Stimulated activated CD8-positive, alpha-beta memory T cell treated with anti-CD3 and anti-CD28 coated beads, Interleukin-12 subunit alpha, Interleukin-12 subunit beta, amount 100 ng/mL, for 4 hours (primary cell): ENCODE measurements at places on chromosomes 1 and 21.

GRCh38 chr1:233006541-233006973 is 56.1 kb downstream of the NTPCR start:
- no peak for DNase-seq

- no peak for DNase-seq
Observed at GRCh38 chr1:223417444-223417843, 24.2 kb downstream of the CCDC185 start.

DNA sequence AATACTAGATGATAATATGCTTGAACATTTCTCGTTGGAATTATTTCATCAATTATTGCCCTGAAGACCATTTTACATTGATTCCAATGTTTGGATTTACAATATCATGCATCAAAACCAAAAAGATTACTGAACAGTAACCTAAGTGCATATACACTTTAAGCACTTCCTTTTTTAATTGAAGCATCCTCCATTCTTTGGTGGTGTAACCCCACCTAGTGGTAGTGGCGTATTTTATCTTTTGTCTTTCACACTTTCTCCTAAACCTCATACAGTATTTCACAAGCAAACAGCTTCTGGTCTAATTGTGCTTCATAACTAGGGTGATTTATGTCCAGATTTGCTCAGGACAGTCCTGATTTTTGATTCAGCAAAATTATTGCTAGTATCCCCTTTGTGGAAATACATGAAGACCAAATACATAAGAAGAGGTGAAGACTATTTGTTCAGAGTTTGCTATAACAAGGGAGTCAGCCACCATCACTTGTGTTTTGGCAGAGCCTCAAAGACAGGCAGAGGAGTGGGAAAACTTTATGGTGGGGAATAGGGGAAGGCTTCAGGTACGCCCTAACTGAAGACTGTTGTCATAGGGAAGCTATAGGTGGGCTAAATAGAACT is 3.4 kb upstream of the NVL start:
- no peak for DNase-seq

DNA sequence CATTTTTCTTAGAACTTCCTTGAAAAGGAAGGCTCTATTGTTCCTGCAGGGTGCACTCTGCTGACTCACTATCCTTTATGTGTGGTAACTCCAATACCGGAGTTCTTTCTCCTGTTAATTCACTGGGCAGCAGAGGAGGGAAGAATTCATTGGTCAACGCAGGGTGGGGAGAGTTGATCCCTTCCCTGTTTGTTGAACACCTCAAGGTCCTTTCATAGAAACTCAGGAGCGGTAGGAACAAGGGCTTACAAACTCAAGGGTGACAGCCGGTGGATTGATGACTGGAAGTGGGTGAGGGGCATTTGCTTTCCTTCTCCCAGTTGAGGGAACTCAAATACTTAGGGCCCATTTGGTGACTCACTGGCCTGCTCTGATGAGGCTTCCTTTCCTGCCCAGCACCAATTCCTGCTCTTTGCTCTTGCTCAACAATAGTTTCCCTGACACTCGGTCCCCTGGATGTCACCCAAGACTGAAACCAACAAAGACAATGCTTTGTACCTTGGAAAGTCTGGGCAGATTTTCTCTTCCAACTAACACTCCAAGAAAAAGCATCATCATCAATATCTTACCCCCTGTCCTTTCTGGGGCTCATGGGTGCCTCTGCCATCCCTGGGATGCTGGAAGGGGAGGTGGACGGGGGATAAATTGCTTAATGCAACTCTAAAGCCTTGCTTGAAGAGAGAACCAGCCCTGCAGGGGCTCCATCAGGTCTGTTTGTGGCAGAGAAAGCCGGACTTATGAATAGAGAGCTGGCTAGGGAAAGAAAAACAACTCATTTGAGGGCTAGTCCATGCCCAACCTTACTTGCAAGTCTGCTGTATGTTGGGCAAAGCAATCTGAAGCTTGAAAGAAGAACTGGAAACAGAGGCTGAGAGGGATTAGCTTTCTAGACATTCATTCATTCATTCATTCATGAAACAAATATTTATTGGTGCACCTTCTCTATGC is 9.3 kb downstream of the SLC26A9 start:
- DNase-seq: no peak

DNA sequence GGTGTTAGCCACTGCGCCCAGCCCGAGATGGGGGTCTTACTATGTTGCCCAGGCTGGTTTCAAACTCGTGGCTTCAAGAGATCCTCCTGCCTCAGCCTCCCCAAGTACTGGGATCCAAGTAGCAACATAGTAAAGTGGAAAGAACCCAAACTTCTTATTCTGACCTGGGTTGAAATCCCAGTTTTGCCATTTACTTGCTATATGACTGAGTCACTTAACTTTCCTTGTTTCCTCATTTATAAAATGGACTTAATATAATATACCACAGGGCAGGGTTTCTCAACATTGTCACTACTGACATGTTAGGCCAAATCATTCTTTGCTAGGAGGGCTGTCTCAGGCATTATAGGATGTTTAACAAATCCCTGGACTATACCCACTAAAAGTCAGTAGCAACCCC is 6.7 kb downstream of the PFDN2 start:
- no peak for DNase-seq

- no peak for DNase-seq
Observed at GRCh38 chr1:201905234-201905890, 16.7 kb downstream of the SHISA4 start.

DNA sequence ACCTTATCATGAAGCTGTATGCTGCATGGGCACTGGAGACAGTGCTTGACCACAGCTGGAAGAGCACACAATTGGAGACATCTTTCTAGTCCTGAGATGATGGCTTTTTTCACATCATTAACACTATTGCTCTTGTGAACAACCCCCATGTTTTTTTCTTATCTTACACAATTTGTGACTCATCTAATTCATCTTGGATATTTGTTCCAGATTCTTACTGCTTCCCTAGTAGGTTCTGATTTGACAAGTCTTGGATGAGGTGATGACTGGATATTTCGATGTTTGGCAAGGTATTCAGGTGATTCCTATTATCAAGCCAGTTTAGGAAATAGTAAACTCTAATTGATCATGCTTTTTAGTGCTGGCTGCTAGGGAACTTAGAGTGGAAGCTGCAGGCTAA is 23.7 kb downstream of the HLX start:
- no peak for DNase-seq

GRCh38 chr1:223426936-223427335 is 33.7 kb downstream of the CCDC185 start:
- DNase-seq: no peak

GRCh38 chr1:28860332-28861073 is 48.5 kb downstream of the OPRD1 start:
- no peak for DNase-seq

DNA sequence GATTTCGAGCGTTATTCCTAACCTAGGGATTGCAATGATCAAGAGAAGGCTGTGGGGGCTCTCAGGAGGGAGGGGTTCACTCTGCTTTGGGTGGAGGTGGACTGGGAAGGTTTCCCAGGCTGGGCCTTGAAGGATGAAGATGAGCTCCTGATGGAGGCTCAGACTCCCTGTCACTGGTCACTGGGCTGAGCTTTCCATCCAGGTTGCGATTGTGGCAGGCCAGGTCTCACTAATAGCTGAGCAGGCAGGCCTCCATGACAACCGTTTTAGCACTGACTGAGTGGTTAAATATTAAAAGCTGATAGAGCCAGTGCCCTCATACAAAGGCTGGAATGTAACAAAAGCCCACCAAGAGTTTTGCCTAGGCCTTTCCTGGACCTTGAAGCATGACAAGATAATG is 36.2 kb upstream of the EFCAB14 start:
- DNase-seq: no peak

DNA sequence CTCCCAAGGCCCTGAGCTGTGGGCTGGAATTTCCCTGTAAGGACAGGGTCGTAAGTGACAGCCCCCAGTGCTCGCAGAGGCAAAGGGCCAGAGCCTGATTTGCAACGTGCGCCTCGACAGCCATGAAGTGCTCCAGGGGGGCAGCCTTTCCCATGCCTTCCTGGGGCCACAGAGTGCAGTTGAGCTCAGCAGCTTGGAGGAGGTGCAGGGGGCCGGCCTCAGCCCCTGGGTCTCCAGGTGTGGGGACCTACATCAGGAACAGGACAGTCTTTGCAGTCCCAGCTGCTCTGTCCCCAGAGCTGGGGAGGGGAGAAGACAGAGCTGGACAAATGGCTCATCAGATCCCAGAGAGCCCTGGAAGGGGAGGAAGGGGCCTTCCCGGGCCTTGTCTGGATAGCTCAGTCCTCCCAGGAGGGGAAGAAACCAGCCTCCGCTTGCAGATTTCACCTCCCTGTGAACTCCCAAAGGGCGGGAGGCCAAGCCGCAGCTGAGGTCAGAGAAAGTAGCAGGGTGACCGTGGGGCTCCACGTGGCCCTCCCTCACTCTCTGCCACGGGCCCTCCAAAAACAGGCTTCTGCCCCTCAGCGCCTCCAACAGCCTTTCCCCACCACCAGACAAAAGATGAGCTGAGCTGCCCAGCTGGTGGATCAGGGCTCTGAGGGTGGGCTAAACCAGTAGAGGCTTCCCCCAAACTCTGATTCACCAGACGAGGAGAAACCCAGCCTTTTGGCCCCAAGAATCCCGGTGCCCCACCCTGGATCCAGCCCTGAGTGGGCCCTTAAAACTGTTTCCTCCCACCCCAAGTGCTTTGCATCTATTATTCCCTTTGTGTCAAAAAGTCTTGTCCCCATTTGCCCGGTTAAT is 76.5 kb downstream of the DHRS3 start:
- DNase-seq: no peak

- DNase-seq: no peak
Observed at GRCh38 chr1:31931593-31932225, 6.5 kb downstream of the PTP4A2 start.

GRCh38 chr1:51576085-51576444 is 40.8 kb upstream of the OSBPL9 start:
- DNase-seq: no peak

DNA sequence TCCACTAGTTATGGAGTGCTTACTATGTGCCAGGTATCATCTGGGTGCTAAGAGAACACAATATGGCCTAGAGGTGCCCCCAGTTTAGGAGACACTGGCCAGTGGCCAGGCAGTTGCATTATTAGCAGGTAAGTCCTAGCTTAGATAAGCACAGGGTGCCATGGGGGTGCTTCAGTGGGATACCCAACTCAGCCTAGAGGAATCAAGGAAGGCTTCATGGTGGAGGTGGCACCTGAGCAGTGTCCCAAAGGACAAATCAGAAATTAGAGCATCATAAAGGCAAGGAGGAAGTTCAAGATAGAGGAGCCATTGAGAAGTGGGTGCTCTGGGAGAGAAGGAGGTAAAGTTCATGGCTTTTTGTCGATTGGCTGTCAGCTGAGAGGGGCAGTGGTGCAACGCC is 31.9 kb upstream of the PKP1 start:
- no peak for DNase-seq

DNA sequence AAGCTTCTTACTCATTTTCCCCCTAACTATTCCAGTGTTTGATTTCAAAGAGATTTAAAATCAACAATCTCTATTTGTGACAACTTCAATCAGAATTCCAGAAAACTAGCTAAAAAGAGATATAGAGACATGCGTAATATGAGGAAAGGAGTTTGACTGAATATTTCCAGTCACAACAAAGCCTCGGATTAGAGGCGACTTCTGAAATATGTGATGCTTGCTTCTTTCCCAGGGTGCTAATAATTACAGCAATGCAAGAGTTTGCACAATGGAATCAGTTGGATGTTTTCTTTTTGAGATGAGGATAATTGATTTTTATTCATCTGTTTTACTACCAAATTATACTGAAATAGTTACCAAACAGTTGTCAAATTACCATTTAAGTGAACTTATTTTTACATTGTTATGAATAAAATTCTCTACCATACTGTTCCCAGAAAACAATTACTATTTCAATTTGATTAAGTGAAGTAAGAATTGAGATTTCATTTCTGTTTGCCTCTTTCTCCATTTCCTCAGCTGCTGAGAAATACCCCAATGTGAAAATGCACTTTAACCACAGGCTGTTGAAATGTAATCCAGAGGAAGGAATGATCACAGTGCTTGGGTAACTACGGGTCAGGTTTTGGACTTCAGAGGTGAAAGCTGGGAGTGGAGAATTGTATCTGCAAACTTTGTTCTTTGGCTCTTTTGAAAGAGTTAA is 28.1 kb downstream of the KMO start:
- no peak for DNase-seq

DNA sequence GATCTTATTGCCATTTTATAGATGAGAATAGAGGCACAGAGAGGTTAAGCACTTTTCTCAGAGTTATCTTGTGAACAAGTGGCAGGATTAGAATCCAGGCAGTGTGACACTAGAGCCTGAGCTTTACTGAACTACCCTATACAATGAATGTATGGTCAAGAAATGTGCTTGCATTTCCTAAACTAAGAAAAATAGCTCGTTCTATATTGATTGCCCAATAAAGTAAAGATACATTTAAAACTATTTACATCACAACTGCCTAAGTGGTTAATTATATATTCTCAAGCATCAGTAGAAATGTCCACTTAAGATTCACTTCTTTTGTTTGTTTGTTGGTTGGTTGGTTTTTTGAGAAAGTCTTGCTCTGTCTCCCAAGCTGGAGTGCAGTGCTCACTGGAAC is 91.6 kb downstream of the ZFYVE9 start:
- DNase-seq: no peak

- DNase-seq: no peak
Observed at GRCh38 chr1:170568197-170568596, 36.2 kb downstream of the GORAB start.

GRCh38 chr1:33342041-33342723 is 21.3 kb upstream of the A3GALT2 start:
- DNase-seq: no peak

DNA sequence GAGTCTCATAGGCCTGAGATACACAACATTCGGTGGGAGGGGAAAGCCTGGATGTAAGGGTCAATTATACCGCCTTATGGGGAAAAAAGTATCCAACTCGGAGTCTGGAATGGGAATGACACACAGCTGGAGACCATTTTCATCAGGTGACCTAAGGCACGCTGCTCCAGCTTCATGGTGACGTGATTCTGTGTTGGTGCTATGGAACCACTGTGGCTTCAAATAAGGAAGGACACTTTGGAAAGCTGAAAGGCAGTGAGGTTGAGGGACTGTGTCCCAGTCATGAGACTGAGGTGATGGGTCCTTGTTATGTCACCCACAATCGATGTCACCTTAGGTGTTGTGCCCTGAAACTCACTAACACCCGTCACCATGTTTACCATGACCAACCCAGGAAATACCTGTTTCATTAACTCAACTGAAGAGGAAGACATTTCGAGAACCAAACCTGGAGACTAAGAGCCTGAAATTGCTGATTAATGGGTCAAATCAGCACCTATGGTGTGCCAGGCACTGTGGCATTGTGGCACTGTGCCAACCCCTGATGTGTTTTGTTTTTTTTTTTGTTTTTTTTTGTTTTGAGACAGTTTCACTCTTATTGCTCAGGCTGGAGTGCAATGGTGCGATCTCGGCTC is 54.5 kb downstream of the IRF2BP2 start:
- DNase-seq: no peak

- DNase-seq: peak; percentile 13
Observed at GRCh38 chr1:205791568-205792180, 16.4 kb upstream of the RAB29 start.
